ENCODE measurements at places on chromosomes 1 and 21.

GRCh38 chr21:27058673-27059605 lies 92.1 kb upstream of the ADAMTS5 start:
- DNase-seq: no peak

- no peak for DNase-seq
Measured at GRCh38 chr1:191729742-191730141, 428.5 kb upstream of the RGS18 start.

GRCh38 chr1:50971748-50972305 lies 1.8 kb downstream of the CDKN2C start:
- no peak for DNase-seq

GRCh38 chr1:6222636-6223035 lies 13.1 kb downstream of the ICMT start:
- DNase-seq: no peak

DNA sequence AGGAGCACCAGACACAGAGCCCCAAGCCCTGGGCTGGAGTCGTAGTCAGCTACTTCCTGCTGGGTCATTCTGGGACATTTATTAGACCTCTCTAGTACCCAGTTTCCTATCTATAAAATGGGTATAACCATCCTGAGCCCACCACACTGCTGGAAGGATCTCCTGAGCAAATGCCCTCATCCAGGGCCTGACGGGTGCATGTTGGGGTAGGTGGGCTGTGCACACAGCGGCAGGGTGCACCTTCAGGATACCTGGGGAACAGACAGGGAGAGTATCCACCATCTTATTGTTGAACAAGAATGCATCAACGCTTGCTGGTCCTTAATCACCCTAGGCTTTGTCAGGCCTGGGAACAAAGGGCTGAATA lies 191.0 kb downstream of the HIVEP3 start:
- DNase-seq: no peak

DNA sequence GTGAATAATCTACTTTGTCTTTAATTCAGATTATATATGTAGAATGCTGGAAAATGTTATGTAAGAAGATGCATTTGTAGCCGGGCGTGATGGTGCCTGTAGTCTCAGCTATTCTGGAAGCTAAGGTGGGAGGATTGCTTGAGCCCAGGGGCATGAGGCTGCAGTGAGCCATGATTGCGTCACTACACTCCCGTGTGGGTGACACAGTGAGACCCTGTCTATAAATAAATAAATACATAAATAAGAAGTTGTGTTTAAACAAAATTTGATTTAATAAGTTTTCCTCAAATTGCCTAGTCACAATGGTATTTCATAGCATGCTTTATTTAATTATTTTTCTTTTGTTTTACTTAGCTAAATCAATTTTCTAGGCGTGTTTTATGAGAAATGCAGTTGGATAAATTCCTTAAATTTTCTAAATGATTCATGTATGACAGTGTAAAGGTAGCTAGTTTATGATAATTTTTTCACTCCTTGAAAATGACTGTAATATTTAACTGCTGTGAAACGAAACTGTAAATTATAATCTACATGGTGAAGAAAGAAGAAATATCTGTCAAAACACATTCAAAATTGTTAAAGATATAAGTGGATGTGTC lies 232.6 kb downstream of the SRGAP2C start:
- DNase-seq: no peak

- no peak for DNase-seq
Measured at GRCh38 chr1:74858136-74858535, 125.2 kb downstream of the TYW3 start.

DNA sequence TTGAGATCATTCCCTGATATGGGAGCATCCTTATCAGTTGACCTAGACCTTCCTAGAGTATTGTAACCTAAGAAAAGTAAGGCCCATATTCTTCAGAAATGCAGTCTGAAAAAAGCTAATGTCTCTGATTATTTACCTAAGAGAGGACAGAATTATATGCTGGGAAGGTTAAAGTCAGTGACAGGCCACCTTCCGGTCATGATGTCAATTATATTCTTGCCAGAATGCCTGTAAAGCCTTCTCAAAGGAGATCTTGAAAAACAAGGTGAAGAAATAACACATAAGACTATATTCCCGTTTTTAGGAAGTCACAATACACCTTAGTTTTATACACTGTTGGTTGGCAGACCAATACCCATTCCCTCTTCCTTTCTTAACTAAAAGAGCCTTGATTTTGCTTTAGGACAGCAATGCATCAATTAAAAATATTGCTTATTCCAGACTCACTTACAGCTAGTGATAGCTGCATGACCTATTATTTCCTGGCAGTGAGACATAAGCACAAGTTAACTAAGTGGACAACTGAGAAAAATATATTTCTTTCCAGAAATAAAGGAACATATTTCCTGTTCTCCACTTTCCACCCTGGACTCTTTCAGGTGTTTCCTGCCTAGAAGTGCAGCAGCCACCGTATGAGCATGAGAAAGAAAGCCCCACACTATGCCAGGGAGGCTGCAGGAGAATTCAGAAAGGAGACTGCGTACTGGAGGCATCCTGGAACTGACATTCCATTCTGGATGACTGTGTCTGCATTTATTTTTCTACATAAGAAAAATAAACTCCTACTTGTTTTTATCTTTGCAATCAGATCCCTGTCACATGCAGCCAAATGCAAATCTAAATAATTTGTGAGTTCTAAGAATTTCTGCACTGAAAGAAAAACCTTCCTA lies 332.9 kb upstream of the PTBP2 start:
- DNase-seq: no peak

GRCh38 chr1:42380586-42381279 lies at the start of gene RIMKLA:
Gene RIMKLA (plus strand): TSS chr1:42380792. CDS start chr1:42380935, 143 bp downstream.
- no peak for DNase-seq

GRCh38 chr1:40563266-40563665 lies 31.8 kb downstream of the ZNF684 start:
- no peak for DNase-seq

GRCh38 chr1:14627608-14628489 lies 29.4 kb downstream of the KAZN start:
- DNase-seq: no peak

DNA sequence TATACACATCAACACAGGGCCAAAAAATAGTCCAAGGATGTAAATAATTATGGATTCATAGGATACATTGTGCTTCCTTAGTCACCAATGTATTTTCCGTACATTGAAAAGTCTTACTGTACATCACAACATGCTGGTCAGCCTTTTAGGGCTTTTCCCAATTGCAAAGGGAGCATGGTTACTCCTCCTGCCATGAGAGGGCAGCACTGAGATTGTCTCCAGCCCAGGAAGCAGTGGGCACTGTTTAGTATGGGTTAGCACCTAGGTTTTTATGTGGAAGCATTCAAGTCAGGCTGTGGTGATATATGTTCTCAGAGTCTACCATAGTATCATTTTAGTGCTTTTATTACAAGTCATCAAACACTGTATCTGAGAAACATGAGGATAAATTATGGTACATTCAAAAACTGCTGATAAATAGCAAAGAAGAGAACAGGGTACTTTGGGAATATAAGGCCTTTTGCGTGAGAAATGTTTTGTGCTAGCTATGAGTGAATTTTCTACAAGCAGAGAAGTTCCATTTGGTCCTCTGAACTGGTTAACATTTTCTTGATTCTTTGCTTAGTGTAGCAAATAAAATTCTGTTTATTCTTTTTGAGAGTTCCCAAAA lies 34.0 kb downstream of the ST6GALNAC5 start:
- DNase-seq: no peak

DNA sequence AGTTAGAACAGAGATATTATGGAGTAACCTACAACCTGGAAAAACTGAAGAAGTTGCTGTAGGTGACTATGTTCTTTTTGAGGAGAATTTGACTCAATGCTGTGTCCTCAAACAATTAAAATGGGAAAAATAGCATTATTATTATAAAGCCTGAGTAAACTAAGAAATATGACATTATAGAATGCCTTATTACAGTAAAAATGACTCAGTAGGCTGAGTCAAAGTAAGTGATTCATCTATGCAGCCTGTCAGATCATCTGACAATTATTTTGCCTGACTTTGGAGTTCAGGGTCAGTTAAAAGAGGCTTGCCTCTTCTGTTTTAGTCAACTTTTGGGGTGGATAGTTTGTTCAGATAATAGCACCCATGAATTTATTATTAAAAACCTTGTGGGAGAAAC lies 150.8 kb upstream of the PTGFR start:
- DNase-seq: no peak

DNA sequence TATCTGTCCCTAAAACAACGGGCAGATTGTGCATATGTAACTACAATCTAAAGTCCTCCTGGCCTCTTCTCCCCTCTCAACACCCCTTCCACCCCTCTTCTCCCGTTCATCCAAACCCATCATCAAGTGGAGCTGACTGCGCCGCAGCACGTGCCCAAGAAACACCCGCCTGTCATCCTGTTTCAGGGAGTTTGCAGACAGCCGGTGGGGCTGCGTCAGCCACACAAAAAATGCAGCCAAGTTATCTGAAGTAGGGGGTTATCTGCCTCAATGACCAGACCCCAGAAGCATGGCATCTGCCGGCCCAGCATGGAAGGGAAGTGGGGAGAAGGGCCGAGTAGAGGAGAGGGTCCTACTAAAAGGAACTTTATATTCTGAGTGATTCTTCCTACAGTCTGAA lies 49.0 kb downstream of the GPR161 start:
- no peak for DNase-seq

- DNase-seq: no peak
Measured at GRCh38 chr1:180094705-180095295, 59.9 kb upstream of the QSOX1 start.

DNA sequence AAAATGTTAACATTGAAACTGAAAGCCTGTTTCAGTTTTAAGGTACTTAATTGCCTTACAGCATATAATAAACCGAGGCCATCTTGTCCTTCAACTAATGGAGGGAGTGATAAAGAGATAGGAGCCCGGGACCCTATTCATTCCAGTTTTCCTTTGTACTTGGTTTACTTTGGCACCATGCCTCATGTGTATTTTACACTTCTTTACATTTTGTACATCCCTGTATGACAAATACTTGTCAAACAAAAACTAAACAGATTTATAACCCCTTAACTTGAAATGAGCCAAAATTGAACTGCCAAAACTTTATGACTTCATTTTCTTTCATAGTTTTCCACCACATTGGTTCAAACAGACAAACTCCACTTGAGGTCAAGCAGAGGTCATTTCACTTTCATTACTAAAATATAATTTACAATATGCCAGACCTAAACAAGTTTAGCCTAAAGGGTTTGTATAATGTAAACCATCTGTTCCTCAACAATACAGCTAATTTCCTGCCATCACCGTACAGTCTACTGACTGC lies 30.9 kb upstream of the UBE2U start:
- no peak for DNase-seq

GRCh38 chr1:95636897-95637296 lies 402.9 kb downstream of the RWDD3 start:
- DNase-seq: no peak

GRCh38 chr1:153680120-153680403 lies 1.6 kb downstream of the NPR1 start:
- no peak for DNase-seq

GRCh38 chr1:226634611-226635246 lies 86.2 kb downstream of the STUM start:
- no peak for DNase-seq

GRCh38 chr1:61639608-61640336 lies 85.2 kb downstream of the TM2D1 start:
- DNase-seq: no peak

DNA sequence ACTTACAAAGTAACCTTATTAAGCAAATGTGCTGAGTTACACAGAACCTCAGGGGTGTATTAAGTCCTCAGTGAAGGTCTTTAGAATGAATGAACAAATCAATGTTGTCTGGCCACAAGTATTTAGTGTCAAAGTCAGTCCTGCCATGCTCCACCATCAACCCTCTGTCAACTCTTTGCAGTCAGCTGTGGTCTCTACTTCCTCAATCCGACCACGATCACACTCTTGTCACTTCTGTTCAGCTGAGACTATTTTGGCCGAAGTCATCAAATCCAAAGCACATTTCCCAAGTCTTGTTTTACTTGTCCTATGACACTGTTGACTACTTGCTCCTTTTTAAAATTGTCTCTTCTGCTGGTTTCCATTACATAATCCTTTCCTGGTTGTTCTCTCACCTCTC lies 173.5 kb downstream of the ST6GALNAC5 start:
- no peak for DNase-seq

DNA sequence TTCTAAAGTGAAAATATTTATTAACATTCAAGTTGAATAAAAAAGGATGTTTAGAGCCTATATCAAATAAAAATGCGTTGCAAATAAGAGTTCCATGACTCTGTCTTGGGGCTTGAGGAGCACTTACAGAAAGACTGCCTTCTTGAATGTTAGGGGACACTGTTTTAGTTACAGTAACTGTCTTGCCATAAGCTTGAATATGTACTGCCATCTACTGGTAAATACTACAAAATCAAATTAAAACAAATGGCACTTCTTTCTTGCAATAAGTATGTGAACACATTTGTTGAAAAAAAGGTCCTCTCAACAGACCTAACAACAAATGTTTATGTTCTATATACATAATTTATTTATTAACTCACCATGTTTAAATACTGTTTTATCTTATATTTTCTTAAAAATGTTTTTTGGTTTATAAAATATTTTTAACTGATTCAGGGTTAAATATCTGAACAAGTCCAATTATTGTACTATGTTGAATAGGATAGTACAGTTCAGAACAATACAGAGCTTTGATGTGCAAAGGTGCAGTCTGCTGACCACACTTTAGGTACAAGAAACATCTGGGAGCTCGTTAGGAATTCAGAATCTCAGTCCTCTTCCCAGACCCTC lies 199.5 kb downstream of the LRRIQ3 start:
- DNase-seq: no peak

- no peak for DNase-seq
Measured at GRCh38 chr1:46370214-46370633, 23.9 kb upstream of the FAAH start.

- DNase-seq: no peak
Measured at GRCh38 chr1:230300322-230301301, 125.5 kb downstream of the PGBD5 start.

DNA sequence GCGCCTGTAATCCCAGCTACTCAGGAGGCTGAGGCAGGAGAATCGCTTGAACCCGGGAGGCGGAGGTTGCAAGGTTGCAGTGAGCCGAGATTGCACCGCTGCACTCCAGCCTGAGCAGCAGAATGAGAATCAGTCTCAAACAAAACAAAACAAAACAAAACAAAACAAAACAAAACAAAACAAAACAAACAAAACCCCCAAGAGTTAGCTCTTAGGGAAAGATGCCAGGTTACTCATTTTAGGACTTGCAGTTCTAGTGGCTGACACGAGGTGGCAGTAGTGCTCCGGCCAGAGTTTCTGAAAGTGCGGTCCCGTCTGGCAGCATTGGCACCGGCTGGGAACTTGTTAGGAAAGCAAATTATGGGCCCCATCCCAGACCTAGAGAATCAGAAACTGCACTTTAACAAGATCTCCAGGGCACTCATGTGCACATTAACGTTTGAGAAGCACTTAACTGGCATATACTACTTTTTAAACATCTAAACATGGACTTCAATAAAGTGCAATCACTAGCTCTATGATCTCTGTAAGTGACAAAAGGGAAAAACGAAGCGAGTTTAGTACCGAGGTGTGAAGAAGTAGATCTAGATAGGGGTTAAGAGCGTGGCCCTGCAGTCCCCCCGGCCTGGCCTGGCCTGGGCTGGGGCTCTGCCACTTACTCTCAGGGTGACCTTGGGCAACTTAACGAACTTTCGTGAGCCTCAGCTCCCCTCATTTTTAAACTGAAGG lies 41.9 kb upstream of the TNFRSF1B start:
- DNase-seq: no peak
